Mesenchymal stem cell (in vitro differentiated cells and primary cell): ENCODE measurements at places on chromosomes 4 and X.
A peak's percentile ranks its signal among the peaks of the same experiment; 100 is the strongest.

GRCh38 chrX:97847885-97848679 lies 964.4 kb downstream of the RPA4 start:
- H3K4me1 ChIP-seq: no peaks in the 10 kb centered on the region
- no peak overlapping the region for H3K4me3 ChIP-seq
- H3K27me3 ChIP-seq: no peaks in the 10 kb centered on the region

DNA sequence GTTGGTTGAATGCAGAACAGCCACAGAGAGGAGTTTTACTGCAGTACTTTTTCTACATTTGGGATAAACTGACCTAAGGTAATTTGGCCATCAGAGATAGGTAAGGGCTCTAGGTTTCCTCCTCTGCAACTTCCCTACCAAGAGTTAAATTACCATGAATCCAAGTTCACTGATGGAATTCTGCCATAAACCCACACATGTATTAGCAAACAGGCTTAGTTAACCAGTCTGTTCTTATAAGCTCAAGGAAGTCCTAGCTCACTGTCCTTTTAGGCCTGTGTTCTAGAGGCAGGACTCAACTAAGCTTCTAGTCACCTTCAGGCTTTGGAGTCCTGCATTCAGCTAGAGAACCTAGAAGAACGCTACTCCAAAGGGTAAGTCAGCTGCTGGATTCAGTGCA lies 4.0 kb downstream of the FAM114A1 start:
- H3K4me1 ChIP-seq: peaks cover 10% of the 10 kb centered on the region
- peak overlapping the region; percentile 35 for H3K4me3 ChIP-seq
- H3K36me3 ChIP-seq: peaks cover 54% of the 10 kb centered on the region
- DNase-seq: no peak
- H3K27me3 ChIP-seq: no peaks in the 10 kb centered on the region
- H3K27ac ChIP-seq: no peak overlapping the region

- no peaks in the 10 kb centered on the region for H3K36me3 ChIP-seq
- no peaks in the 10 kb centered on the region for H3K27me3 ChIP-seq
- no peak for DNase-seq
- H3K4me1 ChIP-seq: no peaks in the 10 kb centered on the region
- no peak overlapping the region for H3K27ac ChIP-seq
These were observed 959 bp downstream of the SMPX start for GRCh38 chrX:21756785-21757529.

DNA sequence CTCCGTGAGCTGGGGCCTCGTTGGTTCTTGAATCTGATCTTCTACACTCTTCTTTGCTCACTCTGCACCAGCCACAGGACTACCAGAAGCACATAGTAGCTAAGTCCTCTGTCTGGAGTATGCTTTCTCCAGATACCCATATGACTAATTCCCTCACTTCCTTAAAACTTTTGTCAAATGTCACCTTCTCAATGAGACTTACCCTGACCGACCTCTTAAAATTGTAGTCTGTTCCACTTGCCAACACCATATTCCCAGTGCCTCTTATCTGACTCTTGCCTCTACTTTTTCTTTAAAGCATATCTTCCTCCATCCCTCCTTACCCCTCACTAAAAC lies 10.0 kb downstream of the PARM1 start:
- no peak overlapping the region for H3K27ac ChIP-seq
- DNase-seq: no peak
- H3K27me3 ChIP-seq: no peaks in the 10 kb centered on the region
- no peak overlapping the region for H3K4me3 ChIP-seq
- no peaks in the 10 kb centered on the region for H3K36me3 ChIP-seq
- no peaks in the 10 kb centered on the region for H3K4me1 ChIP-seq

- no peaks in the 10 kb centered on the region for H3K36me3 ChIP-seq
- DNase-seq: no peak
- no peaks in the 10 kb centered on the region for H3K27me3 ChIP-seq
- H3K4me1 ChIP-seq: no peaks in the 10 kb centered on the region
These were observed 71.1 kb downstream of the DCLK2 start for GRCh38 chr4:150149381-150149780.

- H3K4me1 ChIP-seq: peaks cover 29% of the 10 kb centered on the region
- H3K4me3 ChIP-seq: no peak overlapping the region
- no peaks in the 10 kb centered on the region for H3K27me3 ChIP-seq
- peak; percentile 80 for DNase-seq
- H3K36me3 ChIP-seq: peaks cover 37% of the 10 kb centered on the region
These were observed 95.6 kb downstream of the AFAP1 start for GRCh38 chr4:7843831-7844593.

DNA sequence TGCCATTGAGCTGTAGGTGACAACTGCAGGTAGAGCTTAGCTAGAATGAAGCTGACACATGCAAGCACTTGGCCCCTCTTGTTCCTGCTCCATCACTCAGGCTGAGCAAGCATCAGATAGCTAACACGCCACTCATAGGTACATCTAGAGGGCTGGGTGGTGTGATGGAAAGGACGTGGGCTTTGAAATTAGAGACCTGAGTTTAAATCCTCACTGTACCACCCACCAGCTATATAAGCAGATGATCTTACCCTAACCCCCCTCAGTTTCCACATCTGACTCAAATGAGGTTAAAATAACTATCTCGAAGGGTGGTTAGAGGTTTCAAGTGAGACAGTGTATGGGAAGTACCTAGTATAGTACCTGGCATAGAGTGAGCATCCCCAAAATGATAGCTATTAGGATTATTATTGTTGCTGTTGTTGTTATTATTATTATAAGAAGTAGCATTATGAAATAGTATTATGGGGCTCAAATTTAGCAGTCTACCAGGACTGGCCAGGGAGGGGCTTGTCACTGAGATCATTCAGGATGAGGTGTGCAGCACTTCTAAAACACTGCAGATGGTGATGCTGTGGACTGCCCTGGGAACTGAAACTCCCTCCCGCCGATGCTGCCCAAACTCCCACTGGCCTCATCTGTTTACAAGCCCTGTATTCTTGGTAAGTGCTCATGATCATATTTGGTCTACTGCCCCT lies 59.0 kb downstream of the REELD1 start:
- no peak for DNase-seq
- no peaks in the 10 kb centered on the region for H3K4me1 ChIP-seq
- H3K27me3 ChIP-seq: no peaks in the 10 kb centered on the region
- H3K4me3 ChIP-seq: no peak overlapping the region
- no peaks in the 10 kb centered on the region for H3K36me3 ChIP-seq
- no peak overlapping the region for H3K27ac ChIP-seq

DNA sequence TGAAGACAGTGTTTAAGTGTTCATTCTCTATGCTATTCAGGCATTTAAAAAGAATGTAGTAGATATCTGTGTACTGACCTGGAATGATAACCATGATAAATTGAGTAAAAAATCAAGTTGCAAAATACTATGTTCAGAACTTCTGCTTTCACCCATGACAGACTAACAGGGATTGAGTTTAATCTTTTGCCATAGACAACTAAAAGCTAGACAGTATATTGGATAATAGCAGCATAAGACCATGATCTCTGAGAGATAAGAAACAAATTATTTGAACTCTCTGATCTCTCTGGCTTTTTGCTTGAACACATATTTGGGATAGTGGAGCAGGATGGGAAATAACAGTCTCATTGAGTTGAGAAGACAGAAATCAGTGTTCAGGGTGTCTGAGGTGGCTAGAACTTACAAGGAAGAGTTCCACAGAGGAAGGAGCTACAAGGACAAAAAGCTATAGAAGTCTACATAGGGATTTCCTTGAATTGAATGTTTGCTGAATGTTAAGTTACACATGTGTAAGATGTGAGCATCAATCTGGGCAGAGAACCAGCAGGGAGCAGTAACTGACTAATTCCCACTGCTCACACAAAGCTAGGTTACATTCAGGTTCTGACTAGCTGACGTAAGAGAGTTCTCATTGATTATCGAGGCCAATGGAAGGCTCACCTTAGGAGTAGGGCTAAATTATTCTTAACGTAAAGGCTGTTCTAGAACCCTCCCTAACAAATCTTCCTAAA lies 60.4 kb downstream of the SLC30A9 start:
- no peak overlapping the region for H3K27ac ChIP-seq
- no peak overlapping the region for H3K4me3 ChIP-seq
- no peaks in the 10 kb centered on the region for H3K4me1 ChIP-seq
- no peaks in the 10 kb centered on the region for H3K27me3 ChIP-seq
- DNase-seq: no peak

DNA sequence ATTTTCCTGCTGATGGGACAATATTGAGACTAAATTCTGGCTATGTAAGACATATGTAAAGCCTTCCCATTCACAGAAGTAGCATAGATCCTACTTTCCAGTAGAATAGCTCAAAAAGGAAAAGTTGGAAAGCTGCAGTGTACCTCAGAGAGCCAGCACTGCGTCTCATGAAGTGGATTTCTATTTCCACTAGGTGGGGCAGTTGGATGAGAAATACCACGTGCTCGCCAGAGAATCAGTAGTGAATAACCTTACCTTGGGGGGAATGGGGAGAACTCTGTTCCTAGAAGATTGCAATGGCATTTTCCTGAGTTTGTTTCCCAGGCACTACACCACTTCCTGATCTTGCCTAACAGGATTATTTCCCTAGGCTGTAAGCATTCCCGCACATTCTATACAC lies 907.1 kb downstream of the FSTL5 start:
- no peak overlapping the region for H3K4me3 ChIP-seq
- H3K36me3 ChIP-seq: no peaks in the 10 kb centered on the region
- no peaks in the 10 kb centered on the region for H3K27me3 ChIP-seq
- peak; percentile 28 for DNase-seq
- no peaks in the 10 kb centered on the region for H3K4me1 ChIP-seq
- no peak overlapping the region for H3K27ac ChIP-seq

DNA sequence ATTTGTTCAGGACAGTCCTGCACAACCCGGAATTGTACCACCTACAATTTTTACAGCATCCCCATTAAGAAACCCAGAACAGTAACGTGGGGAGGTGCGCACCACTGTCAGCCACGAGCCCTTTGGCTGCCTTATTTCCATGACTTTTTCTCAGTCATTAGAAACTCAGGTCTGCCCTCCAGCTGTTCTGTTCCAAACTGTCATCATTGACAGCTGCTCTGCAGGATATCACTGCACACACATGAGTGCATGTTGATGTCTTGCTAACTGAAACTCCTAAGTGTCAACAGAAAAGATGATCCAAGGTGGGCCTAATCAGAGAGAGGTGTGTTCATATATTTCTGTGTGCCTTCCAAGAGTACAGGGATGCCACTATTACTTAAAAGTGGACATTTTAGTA lies 123.4 kb downstream of the PARM1 start:
- no peak overlapping the region for H3K4me3 ChIP-seq
- no peaks in the 10 kb centered on the region for H3K36me3 ChIP-seq
- no peak for DNase-seq
- no peak overlapping the region for H3K27ac ChIP-seq

DNA sequence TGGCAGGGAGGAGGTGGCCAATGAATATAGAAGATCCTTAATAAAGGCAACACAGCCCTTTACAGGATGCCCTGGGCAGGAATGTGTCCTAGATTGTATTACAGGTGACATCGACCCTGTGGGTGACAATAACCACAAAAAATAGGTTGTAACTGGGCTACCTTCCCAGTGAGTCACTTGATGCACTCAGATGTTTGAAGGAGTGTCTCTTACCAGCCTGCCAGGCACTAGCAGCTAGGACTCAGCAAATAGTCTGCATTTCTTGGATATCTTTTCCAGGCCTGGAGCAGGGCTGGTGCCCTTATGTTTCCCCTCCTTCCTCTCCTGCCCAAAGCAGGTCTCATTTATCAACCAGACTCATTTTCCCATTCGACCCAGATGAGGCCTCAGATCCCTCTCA lies 50.9 kb upstream of the TMEM164 start:
- no peak overlapping the region for H3K27ac ChIP-seq
- no peaks in the 10 kb centered on the region for H3K27me3 ChIP-seq
- no peaks in the 10 kb centered on the region for H3K4me1 ChIP-seq
- H3K36me3 ChIP-seq: no peaks in the 10 kb centered on the region
- no peak for DNase-seq
- H3K4me3 ChIP-seq: no peak overlapping the region

DNA sequence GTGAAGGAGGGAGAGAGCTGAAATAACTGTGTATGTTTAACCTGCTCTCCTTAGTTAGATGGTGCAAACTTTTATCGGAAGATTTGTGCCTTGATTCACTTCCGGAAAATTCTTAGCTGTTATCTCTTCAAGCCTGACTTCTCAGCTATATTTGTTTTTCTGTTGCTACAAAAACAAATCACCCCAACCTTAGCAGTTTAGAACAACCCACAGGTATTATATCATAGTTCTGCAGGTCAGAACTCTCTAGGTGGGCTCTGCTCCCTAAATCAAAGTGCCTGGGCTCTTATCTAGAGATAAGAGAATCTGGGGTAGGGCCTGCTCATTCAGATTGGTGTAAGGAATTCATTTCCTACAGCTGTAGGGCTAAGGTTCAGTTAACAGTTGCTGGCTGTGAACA lies 15.1 kb upstream of the CEP135 start:
- no peaks in the 10 kb centered on the region for H3K27me3 ChIP-seq
- DNase-seq: no peak
- no peaks in the 10 kb centered on the region for H3K36me3 ChIP-seq
- no peak overlapping the region for H3K4me3 ChIP-seq
- no peaks in the 10 kb centered on the region for H3K4me1 ChIP-seq
- H3K27ac ChIP-seq: no peak overlapping the region

DNA sequence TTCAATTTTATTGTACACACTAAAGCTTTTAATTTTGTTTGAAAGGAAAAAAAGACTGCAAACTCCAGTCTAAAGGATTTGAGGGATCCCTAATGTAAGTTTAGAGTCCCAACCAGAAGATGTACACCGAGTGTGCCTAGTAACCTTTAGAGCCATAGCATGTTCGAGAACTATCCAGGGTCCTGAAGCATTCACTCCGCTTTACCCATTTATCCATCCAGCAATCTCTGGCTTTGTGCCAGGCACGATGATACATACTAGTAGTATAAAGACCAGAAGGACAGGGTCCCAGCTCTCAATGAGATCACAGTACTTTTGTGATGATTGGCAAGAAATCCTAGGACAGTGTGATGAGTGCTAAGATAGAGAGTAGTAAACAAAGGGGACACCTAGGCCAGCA lies 168.7 kb downstream of the STK32B start:
- DNase-seq: peak; percentile 24
- H3K4me1 ChIP-seq: no peaks in the 10 kb centered on the region
- no peaks in the 10 kb centered on the region for H3K27me3 ChIP-seq
- H3K27ac ChIP-seq: no peak overlapping the region
- no peaks in the 10 kb centered on the region for H3K36me3 ChIP-seq
- no peak overlapping the region for H3K4me3 ChIP-seq

GRCh38 chr4:48093991-48094416 lies 40.0 kb downstream of the TXK start:
- no peak overlapping the region for H3K27ac ChIP-seq
- peak; percentile 38 for DNase-seq
- no peaks in the 10 kb centered on the region for H3K36me3 ChIP-seq

GRCh38 chr4:118916691-118917289 lies 28.1 kb downstream of the SYNPO2 start:
- no peaks in the 10 kb centered on the region for H3K36me3 ChIP-seq
- DNase-seq: peak; percentile 34
- peaks cover 4% of the 10 kb centered on the region for H3K4me1 ChIP-seq
- no peak overlapping the region for H3K4me3 ChIP-seq

- H3K4me3 ChIP-seq: no peak overlapping the region
- no peaks in the 10 kb centered on the region for H3K36me3 ChIP-seq
- peaks cover 10% of the 10 kb centered on the region for H3K4me1 ChIP-seq
- no peak overlapping the region for H3K27ac ChIP-seq
These were observed 14.0 kb upstream of the DUSP9 start for GRCh38 chrX:153633048-153633447.

GRCh38 chr4:180794333-180794732 lies 1448.9 kb upstream of the TENM3 start:
- H3K4me1 ChIP-seq: no peaks in the 10 kb centered on the region
- no peaks in the 10 kb centered on the region for H3K27me3 ChIP-seq
- no peak overlapping the region for H3K4me3 ChIP-seq
- no peak for DNase-seq
- H3K27ac ChIP-seq: no peak overlapping the region
